SK-N-SH (cell line): ENCODE measurements at places on chromosomes 6 and 20. TPM values are rescaled to one million over a fixed set of nuclear protein-coding genes. Genes with fewer than 3 reads are reported as not detected.

Gene ZSWIM3
- 2.3 and 2.9 TPM in 2 replicates for polyA plus RNA-seq

Gene KCNK16
- not detected in 2 replicates for polyA plus RNA-seq

Gene FAXC
- 9.0 and 9.1 TPM in 2 replicates for polyA plus RNA-seq

Gene UQCC2
- polyA plus RNA-seq, result 49.8 and 59.0 TPM in 2 replicates

Gene SNRNP48
- polyA plus RNA-seq, result 4.3 and 5.7 TPM in 2 replicates

Gene ATP9A
- 11.0 and 12.7 TPM in 2 replicates for polyA plus RNA-seq

Gene COL12A1
- polyA plus RNA-seq, result 0.03 and 0.10 TPM in 2 replicates

Gene ADGB
- not detected in 2 replicates for polyA plus RNA-seq

Gene HSPA12B
- polyA plus RNA-seq, result 0.24 and 0.46 TPM in 2 replicates

Gene MYBL2
- polyA plus RNA-seq, result 7.3 and 9.7 TPM in 2 replicates

Gene SPEF1
- 1.6 and 1.8 TPM in 2 replicates for polyA plus RNA-seq

Gene OR2B6
- 0.21 and 0.42 TPM in 2 replicates for polyA plus RNA-seq

Gene SNAP25
- 42.4 and 46.0 TPM in 2 replicates for polyA plus RNA-seq

Gene HMGCLL1
- 0.05 TPM in 1 of 2 replicates, not detected in the other for polyA plus RNA-seq

Gene ISM1
- not detected in 2 replicates for polyA plus RNA-seq

Gene C6orf15
- not detected in 2 replicates for polyA plus RNA-seq

Gene CD24
- 1.9 and 5.9 TPM in 2 replicates for polyA plus RNA-seq

Gene CCN6
- polyA plus RNA-seq, result not detected in 2 replicates

Gene GSTA4
- polyA plus RNA-seq, result 28.3 and 34.0 TPM in 2 replicates

Gene RSPO3
- polyA plus RNA-seq, result not detected in 2 replicates

Gene RAET1E
- polyA plus RNA-seq, result 0.15 and 0.26 TPM in 2 replicates

Gene UBE2V1
- polyA plus RNA-seq, result 99.7 and 100 TPM in 2 replicates

Gene GRM1
- 0.03 and 0.05 TPM in 2 replicates for polyA plus RNA-seq

Gene RAET1L
- not detected in 2 replicates for polyA plus RNA-seq

Gene PAK5
- 0.03 and 0.06 TPM in 2 replicates for polyA plus RNA-seq

Gene SUMO4
- not detected in 2 replicates for polyA plus RNA-seq

Gene GLYATL3
- not detected in 2 replicates for polyA plus RNA-seq

Gene C6orf141
- not detected in 2 replicates for polyA plus RNA-seq

Gene RHAG
- not detected in 2 replicates for polyA plus RNA-seq

Gene SPACA1
- polyA plus RNA-seq, result not detected in 2 replicates

Gene TSPYL4
- 29.1 and 44.5 TPM in 2 replicates for polyA plus RNA-seq

Gene SAPCD1
- 5.9 and 6.3 TPM in 2 replicates for polyA plus RNA-seq

Gene SLC22A2
- polyA plus RNA-seq, result not detected in 2 replicates

Gene CCN5
- polyA plus RNA-seq, result 0.05 TPM in 2 replicates

Gene POM121L2
- polyA plus RNA-seq, result not detected in 2 replicates

Gene GPX5
- polyA plus RNA-seq, result not detected in 2 replicates

Gene ZKSCAN4
- 2.9 and 3.5 TPM in 2 replicates for polyA plus RNA-seq

Gene PPDPF
- polyA plus RNA-seq, result 20.0 and 71.4 TPM in 2 replicates

Gene ID1
- polyA plus RNA-seq, result 324 and 493 TPM in 2 replicates

Gene SMLR1
- polyA plus RNA-seq, result 0.03 TPM in 1 of 2 replicates, not detected in the other

Gene ERVFRD-1
- not detected in 2 replicates for polyA plus RNA-seq

Gene PREX1
- 4.2 and 5.3 TPM in 2 replicates for polyA plus RNA-seq

Gene CTSA
- polyA plus RNA-seq, result 338 and 363 TPM in 2 replicates

Gene PM20D2
- 6.2 and 8.4 TPM in 2 replicates for polyA plus RNA-seq

Gene ZC3H12D
- 0.03 and 0.05 TPM in 2 replicates for polyA plus RNA-seq

Gene RSPH4A
- 0.30 and 0.37 TPM in 2 replicates for polyA plus RNA-seq

Gene CHD6
- polyA plus RNA-seq, result 7.1 and 8.7 TPM in 2 replicates

Gene NOL4L
- polyA plus RNA-seq, result 10.4 and 14.3 TPM in 2 replicates

Gene AVP
- polyA plus RNA-seq, result not detected in 2 replicates

Gene OVOL2
- polyA plus RNA-seq, result not detected in 2 replicates

Gene RNF39
- polyA plus RNA-seq, result not detected in 2 replicates

Gene CD2AP
- 1.6 and 2.3 TPM in 2 replicates for polyA plus RNA-seq

Gene FRMD1
- polyA plus RNA-seq, result 0.02 TPM in 1 of 2 replicates, not detected in the other

Gene FGD2
- not detected in 2 replicates for polyA plus RNA-seq

Gene NHSL1
- under 0.01 TPM in 1 of 2 replicates, not detected in the other for polyA plus RNA-seq
